ENCODE measurements at places on chromosomes 6 and 20. TPM values are rescaled to one million over a fixed set of nuclear protein-coding genes. Genes with fewer than 3 reads are reported as not detected.

The FAM184A gene
- 0.16 TPM for polyA plus RNA-seq

The PRPH2 gene
- 0.32 TPM for polyA plus RNA-seq

The WFDC12 gene
- polyA plus RNA-seq = not detected

The CYP21A2 gene
- 0.06 TPM for polyA plus RNA-seq

The RNF144B gene
- polyA plus RNA-seq = 18.1 TPM

The CHRNA4 gene
- polyA plus RNA-seq = not detected

The ZSCAN16 gene
- 3.7 TPM for polyA plus RNA-seq

The SRXN1 gene
- polyA plus RNA-seq = 18.0 TPM

The HCK gene
- not detected for polyA plus RNA-seq

The CRISP2 gene
- polyA plus RNA-seq = not detected
